Body of pancreas (tissue), 4 donors: ENCODE measurements at places on chromosomes 5 and 9.

DNA sequence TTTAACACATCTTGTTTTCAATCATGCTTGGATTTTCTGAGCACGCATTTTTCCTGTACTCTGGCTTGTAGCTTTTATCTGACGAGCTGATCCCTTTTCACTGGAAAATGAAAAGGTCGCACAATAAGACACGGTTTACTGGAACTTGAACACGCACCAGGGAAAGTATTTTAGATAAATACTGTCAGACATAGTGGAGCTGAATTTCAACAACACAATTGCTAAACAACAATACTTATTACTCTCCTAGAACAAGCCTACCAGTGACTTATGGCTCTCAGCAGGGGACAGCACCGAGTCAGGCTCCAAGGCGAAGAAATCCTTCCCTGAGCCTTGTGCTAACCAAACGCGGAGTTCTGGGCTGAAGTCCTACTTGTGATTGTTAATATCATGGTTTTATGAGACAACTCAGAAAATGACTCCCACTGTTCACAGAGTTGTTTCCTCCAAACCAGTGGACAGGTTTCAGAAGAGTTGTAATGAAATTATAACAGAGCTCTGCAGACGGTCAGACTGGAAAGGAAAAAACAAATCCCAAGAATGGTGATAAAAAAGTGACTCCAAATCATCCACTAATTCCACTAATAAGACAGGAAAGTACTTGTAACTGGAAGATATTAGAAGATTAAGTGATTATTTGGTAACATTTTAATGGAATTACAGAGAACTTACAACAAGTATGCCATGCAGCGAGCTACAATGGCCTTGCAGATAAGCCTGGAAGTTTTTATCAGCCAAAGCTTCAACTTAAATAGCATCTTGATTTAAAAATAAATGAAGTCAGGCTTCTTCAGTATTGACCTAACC lies 359.6 kb downstream of the EBF1 start:
- no peak for DNase-seq

- peak; percentile 70 for DNase-seq
Measured at GRCh38 chr5:80408484-80409366, 861 bp downstream of the ZFYVE16 start.

GRCh38 chr5:40877371-40877988 lies 31.8 kb upstream of the C7 start:
- no peak for DNase-seq

DNA sequence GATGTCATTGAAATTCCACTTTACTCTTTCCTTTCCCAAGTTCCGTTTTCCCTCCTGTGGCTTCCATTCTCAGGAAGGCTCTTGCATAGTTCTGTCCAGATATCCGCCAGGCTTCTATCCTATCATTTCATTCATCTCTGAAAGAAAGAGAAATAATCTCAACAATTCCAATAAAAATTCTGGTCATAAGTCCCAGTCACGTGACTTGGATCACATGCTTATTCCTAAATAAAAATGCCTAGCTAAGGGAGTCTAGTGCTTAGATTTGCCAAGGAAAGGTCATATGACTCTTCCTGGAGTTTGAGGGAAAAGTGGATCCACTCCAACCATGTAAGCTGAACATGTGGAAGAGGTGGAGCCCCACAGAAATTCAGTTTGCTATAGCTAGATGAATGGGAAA lies 146.0 kb upstream of the PPP1R2B start:
- no peak for DNase-seq

GRCh38 chr9:131799177-131799823 lies 59.4 kb upstream of the RAPGEF1 start:
- DNase-seq, result peak; percentile 26

- no peak for DNase-seq
Measured at GRCh38 chr9:128254362-128254761, 21.4 kb downstream of the GOLGA2 start.

DNA sequence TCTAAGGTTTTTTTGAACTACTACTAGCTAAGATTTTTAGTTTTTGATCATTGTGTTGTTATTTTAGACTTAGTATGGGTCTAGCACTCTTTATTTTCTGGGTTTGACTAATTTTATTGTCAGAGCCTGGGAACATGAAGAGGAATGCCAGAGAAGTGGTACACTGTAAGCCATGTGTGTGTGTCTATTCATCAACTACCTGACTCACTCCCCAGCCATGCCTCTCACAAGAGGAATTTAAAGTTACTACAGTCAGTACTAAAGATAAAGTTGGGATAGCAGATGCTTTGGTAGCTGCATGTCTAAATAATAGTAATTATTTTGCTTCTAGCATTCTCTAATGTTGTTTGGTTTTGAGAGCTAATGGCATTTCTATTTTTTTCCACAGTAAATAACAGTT lies 264.8 kb downstream of the CSNK1G3 start:
- DNase-seq, result no peak

- peak; percentile 41 for DNase-seq
Measured at GRCh38 chr5:112210430-112211005, 208.6 kb downstream of the EPB41L4A start.

DNA sequence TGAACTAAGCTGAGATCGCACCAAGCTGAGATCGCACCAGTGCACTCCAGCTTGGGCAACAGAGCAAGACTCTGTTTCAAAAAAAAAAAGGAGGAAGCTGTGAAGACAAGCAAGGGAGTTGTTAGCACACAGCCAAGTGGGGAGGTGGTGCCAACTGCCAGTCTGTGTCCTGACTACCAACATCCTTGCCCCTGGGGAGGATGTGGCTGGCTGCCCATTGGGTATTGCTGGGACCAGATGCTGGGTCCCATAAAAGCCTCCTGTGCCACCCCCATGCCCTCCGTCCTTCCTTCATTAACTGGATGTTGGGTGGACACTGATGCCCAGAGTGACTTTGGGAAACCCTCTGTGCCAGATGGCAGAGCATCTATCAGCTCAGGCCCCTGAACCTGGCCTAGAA lies 157.1 kb upstream of the COL5A1 start:
- no peak for DNase-seq

DNA sequence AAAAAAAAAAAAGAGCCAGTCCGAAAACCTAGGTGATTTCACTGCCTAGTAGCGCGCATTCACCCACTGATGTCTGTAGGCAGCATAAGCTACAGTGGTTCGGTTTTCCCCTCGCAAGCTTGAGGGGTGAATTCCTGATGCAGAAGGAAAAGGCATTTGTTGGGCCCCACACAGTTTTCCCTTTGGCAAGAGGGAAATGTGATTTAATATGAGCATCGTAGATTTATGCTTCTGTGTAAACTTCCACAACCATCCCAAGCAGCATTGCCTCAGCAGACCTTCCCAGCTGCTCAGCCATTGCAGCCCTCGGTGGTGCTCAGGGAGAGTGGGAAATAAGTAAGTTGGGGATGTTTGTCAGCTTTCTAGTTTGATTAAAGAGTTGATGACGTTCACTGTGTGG lies 231.5 kb upstream of the PPP1R2B start:
- no peak for DNase-seq

GRCh38 chr5:120449501-120449900 lies 14.6 kb upstream of the PRR16 start:
- DNase-seq, result no peak

DNA sequence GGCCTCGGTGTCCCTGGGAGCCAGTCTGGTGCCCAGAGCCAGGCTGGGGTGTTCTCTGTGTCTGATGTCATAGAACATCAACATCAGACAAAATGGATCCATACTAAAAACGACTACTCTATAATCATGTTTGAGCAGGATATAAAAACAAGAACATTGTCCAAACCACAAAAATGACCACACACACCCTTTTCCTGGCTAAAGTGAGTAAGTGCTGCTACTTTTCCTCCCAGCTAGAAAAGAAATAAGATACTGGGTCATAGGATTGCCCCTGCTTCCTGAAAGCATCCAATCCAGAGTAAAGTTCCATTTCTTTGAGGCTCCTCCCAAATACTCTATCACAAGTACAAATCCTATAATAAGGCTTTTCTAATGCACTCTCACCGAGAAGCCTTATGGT lies 19.7 kb upstream of the TRAF1 start:
- DNase-seq, result no peak

DNA sequence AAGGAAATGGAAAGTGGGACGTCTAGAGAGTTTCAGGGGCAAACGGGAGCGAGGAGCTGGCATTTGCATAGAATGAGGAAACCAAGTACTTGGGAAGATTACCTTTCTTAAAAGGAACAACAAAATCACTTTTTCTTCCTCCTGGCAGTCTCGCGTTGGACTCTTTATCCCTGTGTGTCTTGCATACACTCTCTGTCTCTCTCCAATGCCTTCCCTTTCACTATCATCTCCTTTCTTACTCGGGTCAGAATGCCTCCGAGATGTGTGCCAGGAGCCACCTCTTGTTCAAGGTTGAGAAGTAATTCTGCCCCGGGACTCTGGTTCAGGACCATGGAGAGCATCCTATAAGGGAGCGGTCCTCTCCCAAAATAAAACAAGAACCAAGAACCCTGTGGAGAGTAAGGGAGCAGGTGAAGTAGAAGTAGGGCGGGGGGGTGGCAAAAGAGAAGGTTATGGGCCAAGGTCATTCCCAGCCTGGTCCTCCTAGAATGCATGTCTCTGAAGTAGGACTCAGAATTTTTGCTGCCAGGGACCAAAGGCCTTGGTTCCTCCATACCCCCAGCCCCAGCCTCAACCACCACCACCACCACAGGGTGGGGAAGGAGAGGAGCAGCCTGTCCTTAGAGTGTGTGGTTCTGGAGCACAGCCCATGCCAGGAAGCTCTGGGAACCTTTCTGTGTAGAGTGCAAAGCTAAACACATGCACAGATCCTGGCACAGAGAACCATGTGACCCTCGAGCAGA lies 72.1 kb upstream of the ARAP3 start:
- peak; percentile 27 for DNase-seq

- DNase-seq, result no peak
Measured at GRCh38 chr5:129049126-129049799, 45.3 kb upstream of the ISOC1 start.

- no peak for DNase-seq
Measured at GRCh38 chr5:7886849-7887475, 18.0 kb downstream of the MTRR start.

DNA sequence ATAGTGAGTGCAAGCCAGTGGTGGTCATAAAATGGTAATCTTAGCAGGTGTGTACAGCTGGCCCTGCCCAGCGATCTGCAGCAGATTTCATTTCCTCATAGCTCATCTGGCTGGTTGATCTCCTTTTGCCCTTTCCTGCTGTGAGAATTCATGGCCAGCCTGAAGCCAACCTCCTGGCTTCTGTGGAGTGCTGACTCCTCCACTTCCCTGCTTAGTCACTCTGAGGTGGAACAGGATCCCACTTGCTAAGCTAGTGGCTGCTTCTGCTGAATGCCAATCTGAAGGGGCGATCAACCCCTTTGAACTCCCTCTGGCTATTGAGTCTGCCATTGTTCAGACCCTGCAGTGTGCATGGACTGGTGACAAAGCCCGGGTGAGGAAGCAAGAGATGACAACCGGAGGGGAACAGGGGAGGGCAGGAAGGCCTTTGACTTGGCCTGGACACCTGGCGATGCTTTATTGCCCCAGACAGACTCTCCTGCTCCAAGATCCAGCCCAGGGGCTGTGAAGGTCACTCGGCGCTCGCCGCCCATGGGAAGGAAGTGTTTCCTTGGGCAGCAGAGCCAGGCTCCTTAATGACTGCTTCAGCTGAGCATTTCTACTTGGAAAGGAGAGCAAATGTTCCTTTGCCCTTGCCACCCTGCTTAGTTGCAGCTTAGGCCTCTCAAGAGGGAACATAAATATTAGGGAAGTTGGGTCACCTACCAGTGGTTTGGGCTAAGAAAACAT lies 341.1 kb downstream of the ZSWIM6 start:
- no peak for DNase-seq

- no peak for DNase-seq
Measured at GRCh38 chr5:132854301-132854700, 12.0 kb downstream of the GDF9 start.

DNA sequence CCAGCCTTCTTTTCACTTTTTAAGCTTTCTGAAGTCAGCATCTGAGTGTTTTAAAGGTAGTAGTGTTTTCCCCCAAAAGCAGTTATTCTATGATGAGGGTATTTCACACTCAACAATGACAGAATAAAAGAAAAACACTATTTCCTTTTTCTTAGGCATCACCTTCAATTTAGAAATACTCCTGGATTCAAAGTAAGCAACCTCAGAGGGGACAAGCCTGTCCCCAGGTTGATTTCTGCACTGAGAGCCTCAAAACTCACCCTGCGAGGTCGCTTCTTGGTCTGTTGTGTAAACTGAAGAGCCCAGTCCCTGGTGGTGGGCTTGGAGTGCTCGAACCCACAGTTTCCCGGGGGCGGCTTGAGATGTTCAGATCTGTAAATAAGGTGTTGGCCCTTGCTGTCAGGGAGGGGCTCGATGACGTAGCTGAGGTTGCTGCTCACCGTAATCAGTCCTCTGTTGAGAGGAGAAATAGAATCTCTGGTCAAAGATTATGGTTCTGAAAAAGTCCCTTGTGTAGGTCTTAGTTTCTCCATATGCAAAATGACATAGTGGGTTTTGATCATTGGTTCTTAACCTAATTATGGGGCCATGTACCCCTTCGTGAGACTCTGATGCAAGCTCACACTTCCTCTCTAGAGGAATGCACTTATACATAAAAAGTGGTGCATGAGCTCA lies 55.9 kb downstream of the ADAM19 start:
- DNase-seq, result no peak

GRCh38 chr5:179954434-179954833 lies 46.7 kb upstream of the TBC1D9B start:
- no peak for DNase-seq

DNA sequence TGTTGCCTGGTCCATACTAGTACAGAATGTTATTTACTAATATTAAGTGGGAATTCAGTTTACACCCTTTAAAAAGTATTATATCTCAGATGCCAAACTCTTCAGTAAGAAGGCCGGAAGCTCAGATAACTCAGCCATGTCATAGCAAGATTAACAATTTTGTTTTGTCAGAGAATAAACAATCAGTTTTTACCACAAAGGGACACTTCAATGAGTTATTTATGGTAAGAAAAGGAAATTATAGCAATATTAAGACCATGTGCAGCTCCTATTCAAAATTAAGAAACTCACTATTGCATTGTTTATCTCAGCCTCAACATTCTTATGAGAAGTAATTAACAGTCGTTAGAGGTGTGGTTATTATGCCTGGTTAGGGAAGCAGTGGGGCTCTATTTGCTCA lies 13.1 kb upstream of the ARL15 start:
- DNase-seq, result no peak

DNA sequence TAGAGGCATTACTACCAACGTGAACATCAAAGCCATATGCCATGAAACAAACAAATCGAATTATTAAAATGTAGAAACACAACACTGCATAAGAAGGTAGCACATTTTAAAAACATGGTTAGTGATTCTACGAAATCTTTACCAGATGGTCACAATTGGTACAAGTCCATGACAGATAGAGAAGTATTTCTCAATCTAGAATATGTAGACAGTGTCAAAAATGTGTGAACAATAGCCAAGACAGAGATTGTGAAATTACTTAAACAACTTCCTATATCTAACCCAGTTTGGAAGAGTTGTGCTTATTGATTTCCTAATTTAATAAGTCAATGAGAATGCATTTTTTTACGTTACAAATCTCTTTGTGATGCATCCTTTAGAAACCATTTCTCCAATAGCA lies 1121.6 kb downstream of the MAT2B start:
- DNase-seq, result no peak
